MV-4-11 (cell line): ENCODE measurements at places on chromosomes 2 and 18.

- no peak for DNase-seq
Measured at GRCh38 chr18:8627107-8627472, 17.9 kb downstream of the RAB12 start.

DNA sequence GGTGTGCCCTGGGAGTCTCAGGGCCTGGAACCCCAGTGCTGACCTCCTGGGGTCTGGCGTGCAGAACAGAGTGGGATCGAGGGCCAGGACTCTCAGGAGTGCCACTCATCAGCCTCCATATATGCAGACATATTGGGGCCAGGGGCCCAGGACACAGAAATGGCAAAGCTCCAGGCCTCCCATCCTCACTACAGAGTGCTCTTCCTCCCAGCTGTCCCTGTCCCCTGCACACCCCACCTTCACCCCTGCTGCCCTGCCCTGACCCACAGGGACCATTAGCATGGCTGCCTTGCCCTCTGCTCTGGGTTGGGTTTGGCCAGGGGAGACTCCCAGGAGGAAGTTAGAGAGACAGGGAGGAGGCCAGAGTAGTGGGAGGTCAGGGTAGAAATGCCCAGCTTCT, 2.8 kb downstream of the TEX51 start:
- DNase-seq = no peak

- no peak for DNase-seq
Measured at GRCh38 chr18:22494771-22495170, 77.1 kb upstream of the CTAGE1 start.

GRCh38 chr18:63440219-63440618, 17.9 kb upstream of the VPS4B start:
- DNase-seq = no peak

DNA sequence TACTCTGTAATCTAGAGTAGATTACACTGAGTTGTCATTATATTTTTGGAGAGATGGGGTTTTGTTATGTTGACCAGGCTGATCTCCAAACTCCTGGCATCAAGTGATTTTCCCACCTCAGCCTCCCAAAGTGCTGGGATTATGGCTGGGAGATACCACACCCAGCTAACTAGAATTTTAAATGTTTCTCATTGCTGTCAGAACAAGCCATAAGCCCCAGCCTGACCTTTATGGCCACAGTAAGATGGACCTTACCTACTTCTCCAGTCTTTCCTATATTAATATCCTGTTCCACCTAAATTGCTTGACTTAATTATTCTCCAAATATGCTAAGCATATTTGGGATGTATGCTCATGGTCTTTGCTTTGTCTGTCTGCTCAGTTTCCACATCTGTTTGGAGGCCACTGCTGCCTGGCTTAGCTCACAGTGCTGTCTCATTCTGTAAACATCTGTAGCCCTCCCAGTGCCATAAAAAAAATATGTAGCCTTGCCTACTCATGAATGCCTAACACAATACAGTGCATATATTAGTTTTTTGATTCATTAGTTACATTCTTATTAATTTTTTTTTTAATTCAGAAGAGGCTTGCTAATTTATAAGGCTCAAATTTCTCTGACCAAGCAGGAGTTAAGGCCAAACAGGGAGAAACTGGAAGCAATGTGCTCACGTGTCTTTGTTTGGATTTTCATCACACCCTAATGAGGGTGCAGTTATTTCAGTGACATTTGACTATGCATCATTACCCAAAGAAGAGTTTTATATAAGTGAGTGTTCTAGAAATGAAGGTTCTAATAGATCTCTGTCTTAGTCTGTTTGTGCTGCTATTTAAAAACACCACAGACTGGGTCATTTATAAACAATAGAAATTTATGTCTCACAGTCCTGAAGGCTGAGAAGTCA, 45.3 kb upstream of the PSME4 start:
- DNase-seq = no peak

DNA sequence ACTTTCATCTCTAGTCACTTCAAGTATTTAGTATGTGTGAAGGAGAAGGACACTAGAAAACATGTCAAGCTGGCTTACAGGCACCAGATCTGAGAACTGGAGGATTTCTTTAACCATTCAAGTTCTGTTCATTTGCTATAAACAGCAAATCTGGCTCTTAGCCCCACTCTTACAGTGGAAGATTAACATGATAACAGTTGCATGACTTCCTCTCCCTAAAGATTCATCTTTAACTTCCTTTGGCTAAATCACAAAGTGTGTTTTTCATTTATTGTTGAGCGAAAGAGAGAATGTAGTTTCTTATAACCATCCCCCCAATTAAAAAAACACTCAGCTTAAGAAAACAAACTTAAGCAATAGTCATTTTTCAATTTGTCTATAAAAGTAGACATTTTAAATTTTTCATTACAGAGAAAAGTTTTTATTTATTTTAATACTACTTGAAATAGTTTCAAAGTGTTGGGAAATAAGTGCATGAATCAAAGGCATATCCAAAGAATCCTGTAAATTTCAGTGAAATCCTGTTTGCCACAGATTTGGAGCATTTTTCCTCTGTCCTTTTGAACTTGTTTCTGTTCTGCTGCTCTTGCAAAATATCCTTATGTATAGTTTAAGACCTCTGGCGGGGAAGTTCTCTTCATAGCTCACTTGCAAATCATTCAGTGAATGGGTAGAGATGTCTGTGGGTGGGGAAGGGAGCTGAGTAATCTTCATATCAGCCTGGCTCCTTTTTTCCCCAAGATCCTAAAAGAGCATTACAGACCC, 241.0 kb upstream of the RBBP8 start:
- DNase-seq = peak; percentile 61

DNA sequence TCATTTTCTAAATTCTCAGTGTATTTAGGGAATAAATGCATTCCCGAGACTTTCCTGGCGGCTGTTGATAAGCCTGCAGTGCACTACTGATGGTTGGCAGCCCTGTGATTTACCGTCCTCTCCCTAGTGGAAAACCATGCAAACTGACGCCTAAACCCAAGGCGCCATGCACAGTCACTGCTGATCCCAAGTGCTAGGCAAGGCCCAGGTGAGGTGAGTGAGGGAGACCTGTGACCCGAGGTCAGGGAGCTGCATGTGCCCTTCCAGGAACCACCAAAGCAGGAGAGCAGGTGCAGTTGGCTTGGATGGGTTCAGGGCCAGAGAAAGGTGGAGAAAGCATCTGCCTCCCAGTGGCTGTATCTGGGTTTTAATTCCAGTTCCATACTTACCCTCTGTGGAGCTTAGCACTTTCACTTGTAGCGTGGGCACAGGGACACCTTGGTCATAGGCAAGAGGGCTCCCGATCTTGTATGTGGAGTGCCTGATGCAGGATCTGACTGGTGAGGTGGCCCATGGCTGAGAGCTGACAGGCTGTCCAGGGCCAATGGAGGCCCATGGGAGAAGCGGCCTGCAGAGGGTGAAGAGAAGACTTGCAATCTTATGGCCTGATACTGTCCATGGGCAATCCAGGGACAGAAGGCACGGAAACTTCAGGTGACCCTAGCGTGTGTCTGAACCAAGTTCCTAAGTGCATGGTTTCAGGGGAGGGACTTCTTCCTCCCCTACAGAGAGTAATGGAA, 131.3 kb downstream of the SH3RF3 start:
- DNase-seq = no peak

DNA sequence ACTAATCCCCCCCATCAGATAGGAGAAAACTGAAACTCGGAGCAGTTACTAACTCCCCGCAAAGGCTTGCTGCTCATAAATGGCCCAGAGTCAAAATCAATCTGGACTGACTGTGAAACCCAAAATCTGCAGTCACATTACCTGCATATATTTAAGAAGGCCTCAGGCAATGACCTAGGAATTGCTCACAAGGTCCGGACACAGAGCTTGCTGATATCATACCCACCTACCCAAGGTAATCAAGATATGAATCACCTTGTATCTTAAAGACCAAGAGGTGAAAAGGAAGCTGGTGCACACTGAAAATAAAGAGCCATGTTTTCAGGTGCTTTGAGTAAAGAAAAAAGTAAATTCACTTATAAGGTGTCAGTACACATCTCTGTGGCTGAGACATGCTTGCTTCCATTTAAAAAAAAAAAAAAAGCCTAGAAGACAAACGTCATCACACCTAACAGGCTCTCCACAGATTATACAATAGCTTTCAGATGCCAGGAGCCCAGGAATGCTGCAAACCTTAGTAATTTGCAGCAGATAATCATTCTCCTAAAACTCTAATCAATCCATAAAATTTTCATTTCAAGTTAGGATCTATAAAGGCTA, 195.4 kb downstream of the ZEB2 start:
- no peak for DNase-seq

DNA sequence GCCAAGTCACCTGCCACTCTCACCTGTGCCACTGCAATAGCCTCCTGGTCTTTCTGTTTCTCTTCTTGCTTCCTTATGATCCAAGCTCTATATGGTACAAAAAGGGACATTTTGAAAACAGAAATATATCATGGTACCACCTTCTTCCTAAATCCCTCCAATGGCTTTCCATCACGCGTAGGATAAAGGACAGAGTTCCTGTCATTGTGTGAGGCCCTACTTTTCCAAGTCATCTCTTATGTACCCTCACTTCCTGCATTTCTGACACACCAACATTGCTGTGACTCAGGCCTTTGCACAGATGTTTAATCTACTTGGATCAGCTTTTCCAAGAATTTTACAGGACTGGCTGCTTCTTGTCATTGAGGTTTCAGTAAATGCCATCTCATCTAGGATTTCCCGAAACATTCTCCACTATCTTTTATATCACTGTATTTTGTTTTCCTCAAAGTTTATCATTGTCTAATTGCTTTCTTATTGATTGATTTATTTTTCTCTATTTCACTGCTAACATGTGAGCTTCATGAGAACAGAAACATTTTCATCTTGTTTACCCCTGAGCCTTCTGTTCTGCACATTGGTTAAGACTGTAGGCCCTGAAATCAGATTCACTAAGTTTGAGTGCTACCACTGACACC, 426.1 kb upstream of the FANCL start:
- DNase-seq = peak; percentile 23
